Ascending aorta (tissue), 2 donors: ENCODE measurements at places on chromosomes 6 and 20. TPM values are rescaled to one million over a fixed set of nuclear protein-coding genes. Genes with fewer than 3 reads are reported as not detected.

DNA sequence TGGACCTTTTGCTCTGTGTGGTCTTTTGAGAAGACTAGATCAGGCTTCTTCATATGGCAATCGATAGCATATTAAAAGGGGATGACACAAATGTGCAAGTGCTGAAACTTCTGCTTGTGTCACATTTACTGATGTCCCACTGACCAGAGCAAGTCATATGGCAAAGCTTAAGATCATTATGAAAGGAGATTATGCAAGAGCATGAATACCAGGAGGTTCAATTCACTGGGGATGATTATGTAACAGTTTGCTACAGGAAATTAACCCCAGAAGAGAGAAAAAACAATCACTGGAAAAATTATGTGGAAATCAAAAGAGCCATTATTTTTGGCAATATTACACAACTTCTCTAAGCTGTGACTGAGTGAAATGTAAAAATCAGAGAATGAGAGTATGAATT is 13.7 kb upstream of the PRDM13 start:
- no peak overlapping the region for H3K27ac ChIP-seq
- peaks cover 28% of the 10 kb centered on the region for H3K27me3 ChIP-seq
- H3K4me3 ChIP-seq: no peak overlapping the region

DNA sequence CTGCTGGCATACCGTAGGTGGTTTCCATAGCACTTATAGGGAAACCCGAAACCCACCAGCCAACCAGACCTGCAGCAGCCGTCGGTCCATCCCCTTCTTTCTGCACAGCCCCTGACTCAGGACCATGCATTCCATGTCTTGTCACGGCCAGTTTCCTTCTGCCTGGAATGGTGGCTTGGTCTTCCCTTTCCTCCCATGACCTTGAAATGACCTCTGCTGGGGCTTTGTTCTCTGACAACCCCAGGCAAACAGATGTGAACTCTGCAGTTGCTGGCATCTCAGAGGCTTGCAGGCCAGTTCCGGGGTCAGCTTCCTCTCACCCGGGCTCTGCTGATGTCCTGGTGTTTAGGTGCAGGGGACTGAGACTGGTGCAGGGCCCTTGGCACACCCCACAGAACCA is 250.8 kb downstream of the SMOC2 start:
- no peaks in the 10 kb centered on the region for H3K27me3 ChIP-seq
- no peak overlapping the region for H3K4me3 ChIP-seq
- DNase-seq: no peak
- H3K27ac ChIP-seq: no peak overlapping the region
- no peaks in the 10 kb centered on the region for H3K4me1 ChIP-seq

DNA sequence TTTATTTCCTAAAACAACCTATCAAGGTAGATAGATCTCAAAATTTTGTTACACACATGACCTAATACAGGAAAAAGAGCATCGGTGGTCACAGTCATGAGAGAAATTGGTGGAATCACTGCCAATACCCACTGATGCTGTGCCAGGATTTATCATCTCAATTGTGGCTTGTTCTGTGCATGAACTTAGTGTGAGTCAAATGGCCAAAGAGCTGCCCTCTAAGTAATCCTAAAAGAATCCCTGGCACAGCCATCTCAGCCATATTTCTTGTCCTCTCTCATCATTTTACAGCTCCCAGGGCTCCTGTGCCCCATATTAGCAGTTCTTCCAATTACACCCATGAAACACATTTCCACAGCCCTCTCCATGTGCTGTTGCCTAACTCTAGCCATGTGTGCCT is 6.1 kb downstream of the GSTA5 start:
- H3K36me3 ChIP-seq: no peaks in the 10 kb centered on the region
- no peak overlapping the region for H3K4me3 ChIP-seq
- no peak overlapping the region for H3K27ac ChIP-seq
- no peaks in the 10 kb centered on the region for H3K27me3 ChIP-seq

GRCh38 chr20:44396369-44397130 is 41.1 kb downstream of the HNF4A start:
- no peak overlapping the region for H3K4me3 ChIP-seq
- no peaks in the 10 kb centered on the region for H3K36me3 ChIP-seq
- H3K4me1 ChIP-seq: no peaks in the 10 kb centered on the region
- H3K27me3 ChIP-seq: no peaks in the 10 kb centered on the region

DNA sequence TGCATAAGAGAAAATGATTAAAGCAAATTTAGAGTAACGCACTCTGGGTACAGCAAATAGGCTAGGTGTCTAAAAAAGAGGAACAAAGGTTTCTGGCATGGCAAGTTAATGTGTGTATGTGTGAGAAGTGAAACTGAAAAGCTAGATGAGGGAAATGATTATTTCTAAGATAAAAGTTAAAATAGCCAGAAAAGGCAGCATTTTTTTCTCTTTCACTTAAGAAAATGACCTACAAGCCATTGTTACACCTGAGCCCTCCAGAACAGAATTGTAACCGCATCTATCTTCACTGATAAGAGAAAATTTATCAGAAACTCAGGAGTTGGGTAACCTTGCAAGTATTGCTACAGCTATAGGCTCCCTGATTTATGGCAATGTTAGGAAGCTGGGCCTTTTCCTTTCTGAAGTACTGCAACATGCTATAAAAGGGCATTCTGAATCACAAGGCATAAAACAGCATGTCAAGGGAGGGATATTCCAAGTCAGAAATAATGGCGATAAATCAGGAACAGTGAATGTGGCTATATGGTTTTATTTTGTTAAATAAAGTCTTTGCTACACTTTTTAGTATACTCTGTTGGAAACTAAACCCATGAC is 395.3 kb downstream of the TBC1D32 start:
- no peak overlapping the region for H3K27ac ChIP-seq
- H3K4me1 ChIP-seq: no peaks in the 10 kb centered on the region
- no peaks in the 10 kb centered on the region for H3K36me3 ChIP-seq

DNA sequence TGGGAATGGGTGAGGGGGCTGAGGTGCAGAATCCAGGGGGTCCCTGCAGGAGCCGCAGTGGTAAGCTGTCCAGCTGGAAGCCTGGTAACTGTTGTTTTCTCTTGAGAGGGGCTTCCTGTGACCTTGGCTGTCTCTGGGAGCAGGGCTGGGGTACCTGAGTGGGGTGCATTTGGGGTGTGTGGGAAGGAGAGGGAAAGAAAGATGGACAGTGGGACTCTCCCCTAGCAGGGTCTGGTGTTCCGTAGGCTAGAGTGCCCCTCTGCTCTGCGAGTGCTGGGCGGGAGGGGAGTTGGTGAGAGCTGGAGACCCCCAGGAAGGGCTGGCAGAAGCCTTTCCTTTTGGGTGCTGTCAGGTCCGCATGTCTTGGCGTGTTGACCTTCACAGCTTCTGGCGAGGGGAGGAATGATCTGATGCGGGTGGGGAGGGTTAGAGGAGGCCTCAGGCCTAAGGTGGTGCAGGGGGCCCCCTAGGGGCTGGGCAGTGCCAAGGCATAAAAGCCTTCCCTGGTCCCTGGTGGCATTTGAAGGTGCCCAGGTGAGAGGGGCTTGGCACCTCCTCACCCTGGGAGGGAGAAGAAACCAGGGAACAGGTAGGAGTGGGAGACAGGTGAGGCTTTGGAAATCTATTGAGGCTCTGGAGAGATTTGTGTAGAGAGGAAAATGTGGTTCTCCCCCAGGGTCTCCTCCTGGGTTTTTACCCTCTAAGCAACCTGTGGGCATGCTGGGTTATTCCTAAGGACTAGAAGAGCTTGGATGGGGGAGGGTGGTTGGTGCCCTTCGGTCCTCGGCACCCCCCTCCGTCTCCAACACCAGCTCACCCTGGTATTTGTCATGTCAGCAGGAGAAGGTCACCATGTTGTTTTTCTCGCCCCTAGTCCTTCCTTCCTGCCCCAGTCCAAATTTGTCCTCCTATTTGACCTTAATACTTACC is 3.3 kb downstream of the VEGFA start:
- H3K4me1 ChIP-seq: peaks cover 28% of the 10 kb centered on the region
- H3K27me3 ChIP-seq: no peaks in the 10 kb centered on the region
- DNase-seq: no peak
- peak overlapping the region; percentile 86 for H3K4me3 ChIP-seq

DNA sequence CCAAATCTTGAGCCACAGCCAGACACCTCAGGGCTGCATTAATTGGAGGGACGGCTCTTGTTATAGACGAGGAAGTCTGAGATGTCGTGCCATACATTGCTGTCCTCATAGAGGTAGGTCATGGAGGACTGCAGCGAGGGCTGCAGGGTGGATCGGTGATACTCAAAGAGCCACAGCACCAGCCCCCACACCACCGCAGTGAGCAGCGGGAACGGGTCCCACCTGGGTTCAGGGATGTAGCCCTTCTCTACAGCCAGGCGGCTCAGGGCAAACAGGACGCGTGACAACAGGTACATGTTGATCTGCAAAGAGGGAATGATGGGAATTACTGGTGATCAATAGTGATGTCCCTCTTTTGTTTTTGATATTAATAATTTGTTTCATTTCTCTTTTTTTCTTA is 12.4 kb downstream of the PXMP4 start:
- peaks cover 15% of the 10 kb centered on the region for H3K36me3 ChIP-seq
- H3K27ac ChIP-seq: no peak overlapping the region
- H3K27me3 ChIP-seq: no peaks in the 10 kb centered on the region
- H3K4me1 ChIP-seq: no peaks in the 10 kb centered on the region
- no peak overlapping the region for H3K4me3 ChIP-seq
- DNase-seq: no peak

DNA sequence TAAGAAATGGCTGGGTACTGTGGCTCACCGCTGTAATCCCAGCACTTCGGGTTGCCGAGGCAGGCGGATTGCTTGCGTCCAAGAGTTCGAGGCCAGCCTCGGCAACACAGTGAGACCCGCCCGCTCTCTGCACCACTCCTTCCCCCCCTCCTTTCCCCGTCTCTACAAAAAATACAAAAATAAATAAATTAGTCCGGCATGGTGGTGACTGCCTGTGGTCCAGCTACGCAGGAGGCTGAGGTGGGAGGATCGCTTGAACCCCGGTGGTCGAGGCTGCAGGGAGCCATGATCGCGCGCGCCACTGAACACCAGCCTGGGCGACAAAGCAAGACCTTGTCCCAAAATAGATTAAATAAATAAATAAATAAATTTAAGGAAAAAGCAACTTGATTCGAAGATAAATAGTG is 448 bp upstream of the RNF114 start:
- H3K4me3 ChIP-seq: peak overlapping the region; percentile 86
- peak overlapping the region; percentile 92 for H3K27ac ChIP-seq
- peaks cover 11% of the 10 kb centered on the region for H3K4me1 ChIP-seq
- H3K36me3 ChIP-seq: peaks cover under 1% of the 10 kb centered on the region
- no peak for DNase-seq

DNA sequence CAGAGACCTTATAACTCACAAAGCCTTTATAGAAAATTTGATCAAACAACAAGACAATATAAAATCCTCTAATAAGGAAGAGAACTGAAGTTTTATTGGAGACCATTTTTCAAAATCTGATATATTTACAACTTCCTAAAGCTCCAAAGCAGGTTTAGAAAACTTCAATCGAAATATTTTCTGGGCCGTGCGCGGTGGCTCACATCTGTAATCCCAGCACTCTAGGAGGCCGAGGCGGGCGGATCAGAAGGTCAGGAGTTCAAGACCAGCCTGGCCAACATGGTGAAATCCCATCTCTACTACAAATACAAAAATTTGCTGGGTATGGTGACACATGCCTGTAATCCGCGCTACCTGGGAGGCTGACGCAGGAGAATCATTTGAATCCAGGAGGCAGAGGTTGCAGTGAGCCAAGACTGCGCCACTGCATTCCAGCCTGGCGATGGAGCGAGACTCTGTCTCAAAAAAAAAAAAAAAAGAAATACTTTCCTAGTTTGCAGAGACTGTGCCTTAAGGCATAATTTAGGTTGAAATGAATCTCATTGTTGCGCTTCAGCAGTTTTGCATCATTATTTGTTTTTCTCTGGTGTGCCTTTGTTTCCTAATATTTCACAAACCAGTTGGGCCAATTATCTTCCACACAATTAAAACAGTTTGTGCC is 60.6 kb upstream of the ASIP start:
- H3K27ac ChIP-seq: no peak overlapping the region
- H3K36me3 ChIP-seq: no peaks in the 10 kb centered on the region
- no peaks in the 10 kb centered on the region for H3K4me1 ChIP-seq
- DNase-seq: no peak

GRCh38 chr20:49326026-49326425 is 48.2 kb upstream of the ZNFX1 start:
- peaks cover 5% of the 10 kb centered on the region for H3K4me1 ChIP-seq
- no peak overlapping the region for H3K27ac ChIP-seq
- no peak for DNase-seq
- H3K4me3 ChIP-seq: no peak overlapping the region
- no peaks in the 10 kb centered on the region for H3K27me3 ChIP-seq

DNA sequence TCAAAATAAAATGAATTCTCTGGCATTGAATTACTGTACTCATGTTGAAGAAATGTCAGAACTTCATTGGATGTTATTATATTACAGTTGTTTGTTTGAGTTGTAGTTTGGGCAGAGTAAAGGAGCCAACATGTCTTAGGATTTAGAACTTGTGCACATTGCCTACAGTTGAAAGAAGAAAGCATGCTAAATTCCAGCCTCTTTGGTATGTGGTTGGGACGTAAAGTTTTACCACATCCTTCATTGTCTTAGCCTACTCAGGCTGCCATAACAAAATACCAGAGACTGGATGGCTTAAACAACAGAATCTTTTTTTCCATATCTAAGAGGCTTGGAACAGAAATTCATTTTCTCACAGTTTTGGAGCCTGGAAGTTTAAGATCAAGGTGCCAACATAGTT is 42.4 kb downstream of the HFE start:
- H3K27me3 ChIP-seq: no peaks in the 10 kb centered on the region
- H3K4me3 ChIP-seq: no peak overlapping the region
- H3K4me1 ChIP-seq: no peaks in the 10 kb centered on the region
- H3K36me3 ChIP-seq: peaks cover 10% of the 10 kb centered on the region

- H3K4me1 ChIP-seq: no peaks in the 10 kb centered on the region
- H3K27ac ChIP-seq: no peak overlapping the region
- H3K4me3 ChIP-seq: no peak overlapping the region
- no peaks in the 10 kb centered on the region for H3K27me3 ChIP-seq
- no peak for DNase-seq
- peaks cover 63% of the 10 kb centered on the region for H3K36me3 ChIP-seq
These were observed 7.2 kb downstream of the GTF3C6 start for GRCh38 chr6:110965629-110966229.

DNA sequence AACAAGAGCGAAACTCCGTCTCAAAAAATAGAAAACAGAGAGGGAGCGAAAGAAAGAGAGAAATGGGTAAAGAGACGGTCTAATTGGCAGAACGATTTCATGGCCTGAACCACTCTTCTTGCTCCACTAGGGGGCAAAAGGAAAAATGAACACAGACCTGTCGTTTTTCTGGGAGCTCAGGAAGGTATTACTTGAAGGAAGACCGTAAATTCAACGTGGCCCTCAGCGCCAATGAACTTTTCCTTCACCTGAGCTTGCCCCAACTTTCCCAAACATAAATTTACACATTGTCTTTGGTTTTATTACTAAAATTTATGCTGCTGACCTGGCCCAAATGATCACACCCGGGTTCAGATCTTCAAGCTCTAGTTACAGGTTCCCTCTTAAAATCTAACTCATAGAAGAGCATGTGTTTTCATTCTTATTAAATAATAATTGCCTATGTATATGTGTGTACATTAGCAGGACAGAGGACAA is 67.3 kb downstream of the ATP9A start:
- H3K27ac ChIP-seq: no peak overlapping the region
- DNase-seq: no peak
- no peaks in the 10 kb centered on the region for H3K4me1 ChIP-seq
- H3K4me3 ChIP-seq: no peak overlapping the region

- peak within 1 kb of the TSS; percentile 74 for H3K4me3 ChIP-seq
- H3K27ac ChIP-seq: peak within 1 kb of the TSS; percentile 99
- no peaks in the 10 kb centered on the region for H3K36me3 ChIP-seq
- peaks cover 3% of the 10 kb centered on the region for H3K4me1 ChIP-seq
- no peaks in the 10 kb centered on the region for H3K27me3 ChIP-seq
- DNase-seq: peak; percentile 98
These were observed at the start of gene MAP3K5 for GRCh38 chr6:136792410-136793262. MAP3K5 (minus strand) TSS chr6:136792477; CDS start chr6:136792157, 320 bp downstream.

Gene ANKRD60
- not detected for total RNA-seq

Gene SLC52A3
- total RNA-seq: 3.0 TPM

Gene EPB41L1
- 16.7 TPM for total RNA-seq

Gene CNR1
- total RNA-seq: 35.0 TPM

Gene LAMA4
- total RNA-seq: 49.0 TPM

Gene ZNF311
- total RNA-seq: not detected
